ENCODE measurements at places on chromosomes 5 and 9. TPM values are rescaled to one million over a fixed set of nuclear protein-coding genes. Genes with fewer than 3 reads are reported as not detected.

DNA sequence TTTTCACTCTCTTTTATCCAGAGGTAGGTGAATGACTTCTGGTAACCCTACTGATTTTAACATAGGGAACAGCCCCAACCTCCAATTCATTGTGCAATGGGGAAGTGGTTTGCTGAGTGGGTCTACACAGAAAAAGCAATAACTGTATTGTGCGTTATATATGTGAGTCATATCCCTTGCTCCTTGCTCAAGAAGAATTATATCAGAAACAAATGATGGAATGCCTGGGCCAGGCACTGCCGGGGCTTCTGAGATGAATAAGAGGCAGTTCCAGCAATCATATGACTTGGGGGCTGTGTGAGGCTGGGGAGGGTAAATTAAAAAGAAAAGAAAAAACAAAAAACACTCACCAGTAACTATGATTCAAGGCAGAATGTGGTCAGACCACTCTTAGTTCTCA lies 79.2 kb upstream of the ABCA1 start:
- no peak for DNase-seq

MEIKIN gene
- total RNA-seq = 0.53 TPM

NIPBL gene
- 47.3 TPM for total RNA-seq

PLEKHG4B gene
- total RNA-seq = not detected

DNA sequence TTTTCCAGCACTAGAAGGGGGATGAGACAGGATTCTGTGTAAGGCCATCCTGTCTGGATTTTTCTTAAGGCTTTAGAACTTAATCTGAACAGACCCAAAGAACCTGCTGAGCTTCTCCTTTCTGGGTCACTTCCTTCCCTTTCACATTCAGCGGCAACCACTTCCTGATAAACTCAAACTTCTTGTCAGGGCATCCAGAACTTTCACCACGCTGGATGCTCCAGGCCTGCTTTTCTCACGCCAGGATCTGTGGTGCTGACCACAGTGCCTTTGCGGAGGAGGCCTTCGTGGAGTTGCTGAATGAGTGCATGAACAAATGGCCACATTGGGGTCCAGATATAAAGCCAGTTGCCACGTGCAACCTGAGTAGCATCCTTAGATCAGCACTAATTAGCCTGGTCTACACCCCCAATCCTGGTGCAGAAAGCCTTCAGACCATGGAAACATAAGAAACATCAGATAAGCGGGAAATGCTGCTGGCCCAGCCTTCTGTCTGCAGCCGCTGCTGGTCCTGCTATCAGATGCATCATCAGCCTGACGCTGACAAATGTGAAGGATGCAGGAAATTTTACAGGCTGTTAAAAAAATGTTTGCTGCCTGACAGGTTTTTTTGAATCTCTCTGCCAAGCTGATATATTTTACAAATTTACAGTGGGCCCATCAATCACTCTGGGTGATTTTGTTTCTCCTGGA lies 75.3 kb upstream of the BARHL1 start:
- no peak for DNase-seq

DNA sequence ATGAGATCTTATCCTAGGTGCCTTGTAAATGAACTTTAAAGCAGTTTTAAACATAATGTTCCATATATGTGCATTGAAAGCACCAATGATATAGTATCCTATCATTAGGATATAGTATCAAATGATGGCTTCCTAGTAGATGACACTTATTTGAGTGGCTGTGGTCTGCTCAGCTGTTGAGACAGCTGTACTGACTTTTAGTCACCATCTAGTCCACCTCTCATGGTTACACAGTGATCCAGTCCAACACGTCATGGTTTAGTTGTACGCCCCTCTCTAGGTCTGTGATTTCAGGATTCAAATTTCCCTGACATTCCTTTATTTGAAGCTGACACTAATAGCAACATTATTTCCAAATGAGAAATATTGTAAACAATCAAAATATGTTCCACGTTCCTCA lies 127.3 kb upstream of the TUT7 start:
- no peak for DNase-seq

FOXD4L5 gene
- total RNA-seq = not detected
